ENCODE measurements at places on chromosomes 6 and 20.

DNA sequence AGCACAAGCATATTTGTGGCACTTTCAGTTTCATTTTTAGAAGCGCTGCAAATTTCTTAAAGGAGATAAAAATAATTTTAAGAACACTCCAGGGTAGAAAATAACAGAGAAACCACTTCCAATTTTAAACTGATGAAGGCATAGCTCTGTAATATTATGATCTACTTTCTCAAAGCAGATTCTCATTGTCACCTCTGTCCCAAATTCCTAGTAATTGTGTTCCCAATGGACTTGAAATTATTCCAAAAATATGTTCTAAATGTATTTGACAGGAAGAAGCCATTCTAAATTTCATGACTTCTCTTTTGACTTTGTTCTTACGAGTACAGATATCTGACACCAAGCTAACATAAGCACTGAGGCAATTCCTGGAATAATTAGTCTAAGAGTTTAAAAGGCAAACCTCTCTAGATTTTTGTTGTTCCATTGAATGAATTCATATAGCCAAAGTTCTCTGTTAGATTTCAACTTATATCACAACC is 140.2 kb upstream of the CARMIL1 start:
- no peak for DNase-seq

DNA sequence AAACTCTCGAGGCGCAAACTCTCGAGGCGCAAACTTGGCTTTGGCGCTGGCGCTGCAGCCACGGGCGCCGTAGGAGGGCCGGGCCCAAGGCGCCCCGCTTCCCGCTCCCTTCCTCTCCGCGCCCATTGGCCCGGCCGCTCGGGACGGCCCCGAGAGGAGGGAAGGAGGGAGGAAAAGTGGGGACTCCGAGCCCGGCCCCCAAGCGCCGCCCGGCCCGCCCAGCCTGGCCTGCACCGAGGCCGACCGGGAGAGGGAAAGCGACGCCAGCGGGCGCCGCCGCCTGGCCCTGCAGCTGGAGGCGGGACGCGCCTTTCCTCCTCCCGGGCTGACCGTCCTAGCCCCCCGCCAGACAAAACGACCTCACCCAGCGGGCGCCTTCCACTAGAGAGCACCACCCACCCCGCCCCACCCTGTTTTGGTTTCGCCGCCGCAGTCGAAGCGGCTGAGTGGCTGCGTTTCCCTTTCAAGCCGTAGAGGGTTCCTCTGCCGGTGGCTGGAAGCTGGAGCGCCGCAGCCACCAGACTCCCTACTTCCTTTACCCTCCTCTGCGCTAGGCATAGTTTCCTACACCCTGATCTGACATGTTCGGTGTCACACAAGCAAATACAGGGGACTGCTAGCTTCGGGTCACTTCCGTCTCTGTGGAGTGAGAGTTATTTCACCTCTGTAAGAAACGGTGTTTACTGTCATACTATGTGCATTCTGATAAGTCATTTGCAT is at the start of gene MBOAT1:
Gene MBOAT1, minus strand, starts transcription at position 78 of the 720 bp plus-strand sequence. CDS start 235 bp downstream, outside the sequence.
- DNase-seq: no peak

DNA sequence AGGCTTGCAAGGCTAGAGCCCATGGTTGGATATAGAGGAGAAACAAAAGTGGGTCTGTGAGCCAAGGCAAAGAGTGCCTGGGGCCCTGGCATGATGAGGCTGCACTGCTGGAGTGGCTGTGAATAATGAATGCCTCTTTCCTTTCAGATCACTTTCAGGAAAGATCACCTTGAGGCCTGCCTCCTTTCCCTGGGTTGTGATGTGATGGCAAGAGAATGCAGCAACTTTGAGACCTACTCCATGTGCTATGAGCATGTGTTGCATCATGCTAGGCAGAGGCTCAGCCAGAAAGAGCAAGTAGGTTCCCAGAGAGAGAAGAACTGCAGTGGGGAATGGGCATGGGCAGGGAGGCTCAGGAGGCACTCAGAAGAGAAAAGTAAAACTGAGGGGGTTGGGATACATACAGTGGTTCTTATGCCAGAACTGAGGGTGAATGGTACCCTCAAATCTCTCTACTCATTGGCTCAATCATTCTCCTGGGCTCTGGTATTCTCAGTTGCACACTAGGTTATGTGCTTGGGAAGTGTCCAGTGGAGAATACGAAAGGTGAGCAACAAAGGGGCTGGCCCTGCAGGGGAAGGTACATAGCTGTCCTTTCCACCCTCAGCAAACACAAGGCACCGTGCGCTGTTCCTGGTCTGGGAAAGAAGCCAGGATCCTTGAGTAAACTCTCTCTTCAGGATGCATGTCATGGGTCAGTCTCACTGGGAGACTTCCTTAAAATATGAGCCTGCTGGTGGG is 45.9 kb downstream of the CD164 start:
- DNase-seq: peak; percentile 34

- DNase-seq: no peak
These were observed 11.3 kb upstream of the RBM24 start for GRCh38 chr6:17269840-17270239.

DNA sequence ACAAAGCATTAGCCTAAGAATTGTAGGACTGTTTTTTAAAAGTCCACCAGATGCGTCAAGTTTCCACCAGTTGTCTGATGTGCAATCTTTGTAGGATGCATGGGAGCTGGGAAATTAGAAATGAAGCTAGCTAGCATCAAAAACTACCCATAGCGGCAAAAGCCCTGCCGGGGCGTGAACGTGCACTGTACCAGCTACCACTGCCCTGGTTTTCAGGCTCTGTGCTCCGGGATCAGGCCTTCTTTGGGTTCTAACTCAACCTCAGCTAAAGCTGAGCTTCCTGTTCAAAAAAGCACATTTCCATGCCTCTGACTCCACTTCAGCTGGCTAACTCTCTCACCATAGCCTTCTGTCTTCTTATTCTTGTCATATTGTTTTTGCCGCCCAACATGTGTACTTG is 26.9 kb upstream of the FUCA2 start:
- no peak for DNase-seq

DNA sequence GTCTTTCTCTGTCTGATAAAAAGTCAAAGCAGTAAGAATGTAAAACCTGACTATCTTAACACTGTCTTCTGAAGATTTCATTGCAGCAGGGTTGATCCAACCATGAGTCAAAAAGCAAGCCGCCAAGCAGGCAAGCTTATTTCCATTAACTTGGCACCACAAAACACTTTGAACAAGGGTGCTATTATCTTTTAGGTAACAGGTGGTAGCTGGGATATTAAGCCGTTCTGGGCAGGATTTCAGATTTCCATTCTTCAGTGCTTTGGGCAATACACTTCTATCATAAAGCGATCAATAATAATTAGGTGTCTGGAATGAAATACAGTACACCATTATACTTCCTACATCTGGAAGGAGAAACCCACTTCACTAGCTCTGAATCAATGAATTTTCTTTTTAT is 181.9 kb downstream of the TBC1D7 start:
- no peak for DNase-seq

GRCh38 chr20:25032065-25032477 is 25.9 kb downstream of the ACSS1 start:
- no peak for DNase-seq

Measured in epithelial cell of prostate (primary cell).